Erythroblast (primary cell): ENCODE measurements at places on chromosomes 7 and 10.

DNA sequence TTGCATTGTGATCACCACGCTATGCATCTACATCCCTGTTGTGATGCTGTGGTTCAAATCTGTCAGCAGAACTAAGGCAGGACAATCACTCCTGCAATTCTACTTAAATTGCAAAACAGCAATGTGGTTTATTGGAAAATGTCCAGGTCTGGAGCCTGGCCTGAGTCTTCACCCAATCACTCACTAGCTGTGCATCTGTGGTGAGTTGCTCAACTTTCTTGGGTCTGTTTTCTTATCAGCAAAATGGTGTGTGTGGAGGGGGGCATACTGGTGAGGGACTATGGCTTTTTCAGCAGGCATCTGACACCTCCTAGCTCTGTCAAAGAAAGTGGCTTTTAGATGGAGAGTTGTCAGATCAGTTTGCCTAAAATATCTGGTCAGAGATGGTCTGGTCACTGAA is 108.3 kb upstream of the FEZF1 start:
- DNase-seq = no peak

- no peak for DNase-seq
Measured at GRCh38 chr10:53770903-53771302, 998.3 kb upstream of the MBL2 start.

GRCh38 chr7:155206318-155207020 is 91.2 kb upstream of the INSIG1 start:
- peak; percentile 63 for DNase-seq

DNA sequence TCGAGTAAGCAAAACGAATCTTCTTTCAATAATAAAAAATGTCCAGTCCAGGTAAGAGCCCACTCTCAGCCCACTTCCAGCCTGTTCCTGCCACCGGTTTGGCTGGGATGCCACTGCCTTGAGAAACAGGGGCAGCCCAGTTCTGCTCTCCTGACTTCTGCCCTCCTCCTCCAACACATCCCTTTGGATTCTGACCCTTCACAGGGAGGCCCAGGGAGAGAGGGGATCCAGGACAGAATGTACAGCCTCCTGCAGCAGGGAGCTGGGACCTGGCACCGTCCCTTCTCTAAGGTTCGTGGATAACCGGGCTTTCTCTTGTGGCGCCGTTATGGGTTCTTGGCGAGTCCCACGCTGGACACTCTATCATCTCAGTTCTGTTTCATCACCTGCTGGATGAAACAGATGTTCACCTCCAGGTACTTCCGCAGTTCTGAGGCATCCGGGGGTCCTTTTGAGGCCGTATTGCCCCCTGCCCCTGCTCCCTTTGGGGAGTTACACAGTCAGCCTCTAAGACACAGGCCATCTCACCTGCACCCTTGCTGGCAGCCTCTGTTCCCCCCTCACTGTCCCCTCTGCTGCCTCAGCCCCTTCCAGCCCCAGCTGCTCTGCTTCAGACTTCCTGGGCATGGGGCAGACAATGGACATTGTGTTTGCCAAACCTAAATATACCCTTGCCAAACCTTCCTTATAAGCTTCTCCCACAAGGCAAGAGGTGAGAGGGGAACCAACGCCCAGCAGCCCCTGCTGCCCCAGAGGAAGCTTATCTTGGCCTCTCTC is 203.8 kb upstream of the ZMIZ1 start:
- DNase-seq = no peak

DNA sequence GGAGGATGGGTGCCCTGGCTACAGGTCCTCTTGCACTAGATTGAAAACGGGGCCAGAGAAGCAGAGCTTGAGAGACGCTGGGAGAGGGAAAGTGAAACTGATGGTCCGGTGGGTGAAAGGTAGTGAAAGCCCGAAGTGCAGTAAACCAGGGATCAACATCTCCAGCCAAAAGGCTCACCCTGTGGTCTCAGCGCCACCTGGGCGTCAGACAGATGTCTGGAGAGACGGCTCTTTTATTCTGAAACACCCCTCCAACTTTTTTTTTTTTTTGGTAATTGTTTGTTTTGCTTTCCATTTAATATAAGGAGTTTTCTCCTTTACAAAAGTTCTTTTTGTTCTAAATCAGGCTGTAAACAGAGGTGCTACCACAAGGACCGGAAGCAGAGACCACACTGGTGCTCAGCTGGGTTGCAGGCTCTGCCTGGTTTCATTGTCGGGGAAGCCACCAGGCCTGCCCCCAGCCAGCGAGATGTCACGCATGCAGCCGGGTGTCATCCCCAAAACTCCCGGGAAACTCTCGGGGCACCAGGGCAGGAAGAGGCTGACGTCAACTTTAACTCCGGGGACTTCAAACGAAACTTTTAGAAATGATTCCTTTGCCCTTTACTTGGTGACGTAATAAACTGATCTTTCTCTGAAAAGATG is 11.2 kb downstream of the IL2RA start:
- peak; percentile 82 for DNase-seq

DNA sequence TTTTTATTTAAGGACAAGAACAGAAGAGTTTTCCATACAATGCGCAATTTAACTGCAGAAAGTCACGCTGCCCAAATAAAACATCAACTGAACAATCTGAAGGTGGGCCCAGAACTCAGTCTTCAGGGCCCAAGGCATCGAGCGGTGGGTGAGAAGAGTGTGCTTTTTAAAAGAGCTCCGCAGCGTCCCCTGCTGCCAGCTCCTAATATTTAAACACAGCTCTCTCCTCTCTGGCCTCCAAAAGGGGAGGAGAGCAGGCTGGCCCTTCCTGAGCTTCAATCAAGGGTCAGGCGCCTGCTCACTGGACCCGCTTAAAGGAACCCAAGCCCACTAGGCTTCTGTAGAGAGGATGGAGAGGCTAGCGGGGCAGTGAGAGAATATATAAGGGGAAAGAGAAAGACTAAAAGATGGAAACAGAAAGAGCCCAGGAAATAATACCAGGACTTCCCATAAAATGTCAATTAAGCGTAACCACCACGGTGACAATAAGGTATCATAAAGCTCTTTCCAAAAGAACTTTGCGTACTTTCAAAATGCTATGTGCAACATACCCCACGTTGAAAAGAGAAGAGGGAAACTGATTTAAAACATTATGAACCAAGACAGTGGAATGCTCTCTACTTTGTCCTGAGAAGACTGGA is 2.8 kb downstream of the FAM53B start:
- DNase-seq = peak; percentile 84

DNA sequence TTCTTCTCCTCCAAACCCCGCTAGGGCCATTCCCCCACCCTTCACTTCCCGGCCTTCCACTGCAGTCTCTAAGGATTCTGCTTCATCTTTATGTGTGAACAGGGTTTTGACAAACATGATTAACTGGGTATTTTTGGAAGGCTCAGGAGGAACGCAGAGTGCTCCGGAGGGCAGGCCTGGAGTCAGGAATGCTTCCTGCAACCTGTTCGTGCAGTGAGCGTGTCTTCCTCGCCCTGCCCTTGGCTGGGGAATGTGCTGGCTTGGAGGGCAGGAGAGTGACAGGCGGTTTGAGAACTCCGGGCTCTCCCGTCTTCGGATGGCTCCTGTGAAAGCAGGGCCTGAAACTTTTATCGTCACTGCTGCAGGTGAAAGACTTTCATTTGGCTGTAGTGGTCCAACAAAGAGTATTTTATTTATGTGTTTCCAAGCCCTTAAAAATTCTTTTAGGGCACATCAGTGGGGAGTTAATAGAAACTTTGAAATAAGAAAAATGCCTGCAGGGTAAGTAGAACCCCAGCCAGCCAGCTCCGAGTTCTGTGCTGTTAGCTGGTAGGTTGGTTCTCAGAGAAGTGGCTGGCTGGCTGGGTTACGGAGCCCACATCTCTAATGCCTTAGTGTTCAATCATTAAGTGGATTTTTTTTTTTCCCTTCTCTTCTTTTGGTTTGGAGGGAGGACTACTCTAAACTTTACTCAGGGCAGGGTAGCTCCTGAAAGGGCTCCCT is 51.0 kb downstream of the TCF7L2 start:
- no peak for DNase-seq

DNA sequence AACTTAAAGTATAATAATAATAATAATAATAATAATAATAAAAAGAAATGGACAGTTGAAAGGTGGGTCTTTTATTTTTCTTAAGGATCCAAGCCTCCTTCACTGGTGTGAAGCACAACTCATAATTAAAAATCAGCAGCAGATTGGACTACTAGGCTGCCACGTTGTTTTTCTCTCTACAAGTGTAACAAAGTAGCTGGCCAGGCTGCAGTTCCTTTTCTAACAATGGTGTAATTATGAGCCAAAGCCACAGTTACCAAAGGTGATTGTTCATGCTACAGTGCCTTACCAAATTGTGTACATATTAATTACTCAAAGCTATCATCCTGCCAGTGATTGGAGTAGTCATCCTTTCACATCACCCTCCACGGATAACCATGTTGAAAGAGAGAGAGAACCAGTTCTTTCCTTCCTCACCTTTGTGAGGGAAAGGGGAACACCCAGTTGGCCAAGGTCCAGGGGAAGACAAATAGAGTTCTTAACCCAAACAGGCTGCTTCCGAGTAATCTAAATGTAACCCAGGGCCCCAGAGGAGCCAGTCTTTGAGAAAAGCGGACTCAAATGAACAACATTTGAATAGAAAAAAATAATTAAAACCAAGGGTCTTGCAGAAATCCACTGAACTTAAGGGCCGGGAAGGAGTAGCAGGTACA is 86.3 kb upstream of the NPS start:
- DNase-seq = no peak

GRCh38 chr7:122350701-122351100 is 46.2 kb upstream of the FEZF1 start:
- no peak for DNase-seq

- no peak for DNase-seq
Measured at GRCh38 chr10:33684211-33684611, 349.7 kb upstream of the NRP1 start.

GRCh38 chr10:45627412-45628048 is 45.0 kb downstream of the ZFAND4 start:
- no peak for DNase-seq

DNA sequence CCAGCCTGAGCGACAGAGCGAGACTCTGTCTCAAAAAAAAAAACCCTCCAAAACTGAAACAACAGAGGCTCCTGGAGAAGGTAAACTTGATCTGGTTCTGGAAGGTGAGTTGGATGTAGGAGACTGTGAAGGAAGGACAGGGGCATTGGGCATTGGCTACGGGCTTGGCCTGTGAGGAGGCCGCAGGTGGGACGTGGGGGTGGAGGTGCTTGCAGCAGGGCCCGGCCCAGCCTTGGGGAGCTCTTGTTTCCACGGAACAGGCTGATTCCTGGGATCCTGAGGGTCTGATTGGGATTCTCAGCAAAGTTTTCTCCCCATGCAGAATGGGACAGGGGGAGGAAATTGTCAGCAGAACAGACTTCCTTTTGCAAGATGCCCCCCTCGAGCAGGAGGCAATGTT is 30.6 kb downstream of the IL15RA start:
- no peak for DNase-seq

DNA sequence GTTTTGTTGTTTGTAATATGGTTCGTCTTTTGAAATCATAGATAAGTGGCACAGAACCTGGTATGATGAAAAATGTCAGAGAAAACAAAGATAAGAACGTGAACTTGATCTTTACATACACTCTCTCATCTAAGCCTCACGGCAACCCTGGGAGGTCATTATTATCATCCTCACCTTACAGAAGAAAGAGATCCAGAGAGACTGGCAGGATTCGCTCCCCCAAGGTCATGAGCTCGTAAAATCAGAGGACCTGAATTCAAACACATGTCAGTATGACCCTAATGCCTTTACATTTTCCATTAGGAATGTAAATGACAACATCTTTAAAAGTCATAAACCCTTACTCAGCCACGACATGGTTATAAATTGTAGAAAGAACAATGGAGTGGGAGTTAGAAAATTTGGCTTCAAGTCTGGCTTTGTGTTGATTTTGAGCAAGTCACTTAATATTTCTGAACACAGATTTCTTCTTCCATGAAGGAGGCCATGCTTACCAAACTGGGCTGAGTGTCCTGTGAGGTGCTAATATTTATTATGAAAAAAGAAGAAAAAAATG is 35.9 kb downstream of the HIPK2 start:
- no peak for DNase-seq

DNA sequence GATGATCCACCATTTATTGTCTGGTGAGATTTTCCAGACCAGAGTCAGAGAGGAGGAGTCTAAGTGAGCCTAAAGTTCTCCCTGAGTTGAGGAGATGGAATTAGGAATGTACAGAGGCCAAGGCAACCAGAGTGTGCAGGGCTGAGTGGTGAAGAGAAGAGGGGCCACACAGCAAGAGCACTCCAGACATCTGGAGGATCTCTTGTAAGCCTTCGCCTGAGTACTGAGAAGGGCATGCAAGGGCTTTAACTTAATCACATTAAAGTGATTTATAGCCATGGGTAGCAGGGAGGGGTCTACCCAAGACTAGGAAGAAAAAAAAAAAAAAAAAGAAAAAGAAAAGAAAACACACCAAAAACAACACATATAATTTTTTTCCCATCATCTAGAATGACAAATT is 1190.4 kb downstream of the GATA3 start:
- no peak for DNase-seq

- DNase-seq = peak; percentile 18
Measured at GRCh38 chr10:11881477-11882417, 58.6 kb downstream of the PROSER2 start.

GRCh38 chr7:157400171-157400860 is 63.5 kb downstream of the DNAJB6 start:
- no peak for DNase-seq

GRCh38 chr10:16948361-16948760 is 131.1 kb upstream of the RSU1 start:
- DNase-seq = no peak

DNA sequence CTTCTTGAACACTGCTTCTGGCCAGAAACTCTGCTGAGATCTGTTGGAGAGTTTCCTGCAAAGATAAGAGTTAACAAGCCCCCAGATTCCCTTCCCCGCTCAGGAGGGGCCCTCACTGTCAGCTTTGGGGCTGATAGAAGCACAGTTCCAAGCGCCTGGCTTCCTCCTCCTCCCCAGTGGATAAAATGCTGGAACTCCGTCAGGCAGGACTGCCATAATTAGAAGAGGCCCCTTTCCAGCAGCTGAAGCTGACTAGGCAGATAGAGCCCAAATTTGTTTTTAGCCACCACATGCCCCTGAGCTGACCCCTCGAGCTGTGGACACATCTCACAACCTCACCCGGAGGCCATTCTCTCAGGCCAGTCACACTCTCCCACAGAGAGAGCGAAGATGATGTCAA is 89.4 kb downstream of the TBXAS1 start:
- peak; percentile 50 for DNase-seq

DNA sequence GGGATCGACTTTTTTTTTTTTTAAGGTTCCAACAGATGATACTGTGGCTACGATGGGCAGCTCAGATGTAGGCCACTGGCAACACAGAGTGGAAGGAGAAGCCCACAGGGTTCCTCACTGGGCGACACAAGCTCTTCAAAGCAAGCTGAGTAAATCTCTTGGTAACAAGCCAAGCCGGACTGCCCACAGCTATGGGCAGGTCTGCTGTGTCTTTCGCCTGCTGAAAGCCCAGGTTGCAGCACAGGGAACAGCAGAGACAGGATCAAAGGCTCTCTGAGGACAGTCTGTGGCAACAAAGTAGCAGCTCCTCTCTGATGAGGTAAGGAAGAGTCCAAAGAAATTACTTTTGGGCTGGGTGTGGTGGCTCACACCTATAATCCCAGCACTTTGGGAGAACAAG is 83.6 kb downstream of the KCNMA1 start:
- DNase-seq = no peak
